ENCODE measurements at places on chromosomes 2 and 18. TPM values are rescaled to one million over a fixed set of nuclear protein-coding genes. Genes with fewer than 3 reads are reported as not detected.

MSTN gene
- total RNA-seq: 0.48 TPM

MALL gene
- 21.7 TPM for total RNA-seq

BARD1 gene
- 21.2 TPM for total RNA-seq

POTEC gene
- total RNA-seq: not detected

SCN3A gene
- total RNA-seq: 19.3 TPM

TBR1 gene
- total RNA-seq: not detected

LRRTM4 gene
- total RNA-seq: 2.7 TPM

KLHL41 gene
- total RNA-seq: 0.81 TPM

HOXD3 gene
- total RNA-seq: 13.4 TPM

STAT4 gene
- 7.7 TPM for total RNA-seq

DSG1 gene
- not detected for total RNA-seq

TMEM247 gene
- total RNA-seq: not detected

GPR35 gene
- total RNA-seq: 3.9 TPM

PPP1R1C gene
- 1.6 TPM for total RNA-seq

TWIST2 gene
- total RNA-seq: 12.9 TPM

Data from aorta (tissue), 5 donors.